Ecto neural progenitor cell (in vitro differentiated cells): ENCODE measurements at places on chromosomes 1 and 21.

DNA sequence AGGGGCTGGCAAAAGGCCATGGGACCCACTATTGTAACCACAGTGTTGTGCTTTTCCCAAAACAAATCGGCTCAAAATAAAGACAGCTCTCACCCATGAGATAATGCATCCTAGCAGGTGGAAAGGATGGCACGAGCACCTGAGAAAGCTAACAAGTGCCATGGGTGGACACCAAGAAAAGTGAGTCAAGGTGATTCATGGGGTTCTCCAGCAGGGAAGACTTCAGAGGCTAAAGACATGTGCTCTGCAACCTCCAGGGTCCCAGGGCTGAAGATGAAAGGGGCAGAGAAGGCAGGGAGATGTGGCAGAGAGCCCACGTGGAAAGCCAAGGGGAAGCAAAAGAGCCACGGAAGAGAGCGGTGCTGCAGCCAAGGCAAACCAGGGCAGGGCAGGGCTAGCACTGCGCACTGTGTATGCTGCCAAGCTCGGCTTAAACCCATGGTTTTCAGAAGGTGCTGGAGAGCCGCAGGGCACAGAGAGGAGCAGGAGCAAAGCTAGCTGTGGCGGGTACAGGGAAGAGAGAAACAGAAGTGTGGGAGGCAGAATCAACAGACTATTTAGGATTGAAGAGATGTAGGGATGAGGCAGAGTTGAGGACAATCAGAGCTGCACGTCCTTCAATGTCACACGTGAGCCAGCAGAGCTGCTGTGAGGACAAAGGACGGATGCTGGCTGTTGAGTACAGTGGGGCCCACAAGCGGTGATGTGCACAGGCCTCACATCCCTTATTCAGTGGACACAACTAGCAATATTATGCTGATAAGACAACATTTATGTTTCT is 41.8 kb upstream of the C1orf198 start:
- DNase-seq: no peak

DNA sequence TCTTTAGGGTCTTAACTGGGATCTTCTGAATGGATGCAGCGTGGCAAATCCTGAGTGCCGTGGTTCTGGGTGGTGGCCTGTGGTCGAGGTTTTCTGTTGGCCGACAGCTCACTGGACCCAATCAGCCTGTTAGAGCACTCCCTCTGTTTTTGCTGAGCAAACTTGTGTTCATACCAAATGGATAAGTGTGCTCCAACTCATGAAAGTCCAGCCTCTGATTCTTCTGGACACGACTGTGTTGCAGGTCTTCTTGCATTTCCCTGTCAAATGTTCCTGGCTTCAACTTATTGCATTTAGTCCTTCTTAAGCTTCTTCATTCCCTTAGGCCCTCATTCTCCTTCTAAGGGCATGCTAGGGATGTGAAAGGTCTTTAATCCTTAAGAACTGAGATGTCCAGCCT is 63.7 kb downstream of the AJAP1 start:
- no peak for DNase-seq

GRCh38 chr1:2525572-2525919 is 850 bp downstream of the PANK4 start:
- no peak for DNase-seq

GRCh38 chr21:45473496-45474322 is 68.5 kb downstream of the SLC19A1 start:
- no peak for DNase-seq

- DNase-seq: no peak
Measured at GRCh38 chr1:117094841-117095604, 26.5 kb downstream of the TRIM45 start.

DNA sequence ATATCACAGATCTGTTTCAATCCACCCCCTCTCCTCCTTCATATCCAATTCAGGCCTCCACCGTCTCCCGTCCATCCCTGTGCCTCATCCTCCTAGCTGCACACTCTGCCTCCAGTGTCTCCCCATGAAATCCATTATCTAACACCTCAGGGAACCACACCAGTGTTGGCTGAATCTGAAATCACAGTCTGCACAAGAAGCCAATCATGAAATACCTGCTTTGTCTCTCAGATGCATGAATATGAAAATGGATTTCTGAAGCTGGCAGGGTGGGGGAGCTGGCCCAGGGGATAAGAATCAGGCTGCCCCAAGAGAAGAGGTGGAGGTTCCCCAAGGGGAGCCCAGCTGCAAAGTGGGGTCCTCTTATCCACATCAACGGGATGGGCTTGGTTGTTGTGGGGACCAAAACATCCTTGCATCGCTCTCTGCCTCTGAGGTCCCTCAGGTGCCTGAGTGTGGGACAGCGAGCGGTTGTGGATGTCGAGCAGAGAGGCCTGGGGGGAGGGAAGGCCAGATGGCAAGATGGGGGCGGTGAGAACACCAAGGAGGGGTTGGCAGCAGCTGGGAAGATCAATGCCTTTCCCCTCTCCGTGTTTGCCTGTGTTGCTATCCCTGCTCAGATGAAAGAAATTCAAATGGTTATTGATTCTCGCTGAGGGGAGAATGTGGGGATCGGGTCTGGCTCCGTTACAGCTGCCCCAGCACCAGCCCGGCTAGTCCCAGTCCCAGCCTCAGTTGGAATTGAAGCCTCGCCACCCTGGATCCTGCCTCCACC is 237.3 kb upstream of the POU3F1 start:
- DNase-seq: peak; percentile 46

- DNase-seq: no peak
Measured at GRCh38 chr1:55061706-55062321, 22.5 kb downstream of the PCSK9 start.

GRCh38 chr21:32207406-32207716 is 71.5 kb downstream of the MIS18A start:
- no peak for DNase-seq

GRCh38 chr1:16296643-16297042 is 55.6 kb downstream of the FBXO42 start:
- no peak for DNase-seq

- DNase-seq: peak; percentile 29
Measured at GRCh38 chr1:30038134-30039025, 685.0 kb downstream of the MATN1 start.

- DNase-seq: no peak
Measured at GRCh38 chr1:27592232-27592930, 11.6 kb downstream of the AHDC1 start.

DNA sequence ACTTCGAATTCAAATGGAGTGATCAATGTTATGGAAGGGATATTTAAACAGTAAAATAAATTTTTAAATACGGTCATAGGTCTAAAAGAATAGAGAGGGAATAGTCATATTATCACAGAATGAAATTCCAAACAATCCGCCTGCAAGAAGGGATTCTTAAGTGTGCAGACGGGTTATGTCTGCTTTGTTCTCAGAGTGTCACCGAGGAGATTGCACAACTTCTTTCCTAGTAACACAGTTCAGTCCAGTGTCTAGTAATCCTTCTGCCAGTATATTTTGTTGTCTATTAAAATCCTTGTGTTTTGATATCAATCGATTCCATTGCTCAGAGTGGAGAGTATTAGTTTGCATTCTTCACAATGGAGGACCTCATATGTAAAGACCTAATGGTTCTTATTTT is 48.4 kb downstream of the LRRC53 start:
- DNase-seq: no peak

DNA sequence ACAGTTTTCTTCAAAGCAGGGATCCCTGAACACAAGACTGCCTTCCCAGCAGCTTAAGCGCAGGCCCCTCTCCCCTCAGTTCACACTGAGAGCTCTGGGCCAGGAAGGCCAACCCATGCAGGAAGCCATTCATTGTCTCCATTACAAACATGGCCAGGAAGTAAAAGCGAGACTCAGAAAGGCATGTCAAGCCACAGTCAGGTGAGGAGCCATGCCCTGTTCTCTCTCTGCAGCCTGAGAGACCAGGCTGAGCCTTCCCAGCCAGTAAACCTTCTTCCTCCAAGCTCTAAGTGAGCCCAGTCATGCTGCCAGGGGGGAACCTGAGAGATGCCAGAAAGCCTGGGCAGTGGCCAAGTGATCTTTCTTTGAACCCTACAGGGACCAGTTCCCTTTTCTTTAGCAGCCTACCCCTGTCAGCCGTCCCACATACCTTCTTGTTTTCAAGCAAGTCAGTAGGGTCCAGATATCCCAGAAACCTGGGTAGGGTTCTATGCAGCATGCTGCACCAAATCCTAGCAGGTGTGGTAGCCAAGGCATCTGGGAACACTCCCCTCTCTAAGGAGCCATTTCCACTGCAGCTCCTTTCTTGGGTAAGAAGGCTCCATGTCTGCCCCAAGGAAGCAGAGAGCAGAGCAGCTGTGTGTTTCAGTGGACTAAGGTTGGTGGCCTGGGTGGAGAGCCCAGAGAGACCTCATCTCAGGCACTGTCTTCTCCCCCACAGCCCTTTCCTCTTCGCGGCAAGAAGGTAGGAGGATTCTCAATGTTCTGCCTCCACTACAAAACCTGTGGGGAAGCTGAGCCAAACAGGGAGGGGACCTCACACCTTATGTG is 977 bp downstream of the TRAF3IP3 start:
- DNase-seq: no peak

GRCh38 chr1:198264282-198264681 is 107.5 kb downstream of the NEK7 start:
- DNase-seq: no peak

- DNase-seq: peak; percentile 53
Measured at GRCh38 chr1:98045211-98045766, 124.5 kb upstream of the DPYD start.

- DNase-seq: no peak
Measured at GRCh38 chr1:167899253-167899681, 14.7 kb downstream of the ADCY10 start.

GRCh38 chr1:84089465-84089864 is 54.6 kb upstream of the PRKACB start:
- no peak for DNase-seq

DNA sequence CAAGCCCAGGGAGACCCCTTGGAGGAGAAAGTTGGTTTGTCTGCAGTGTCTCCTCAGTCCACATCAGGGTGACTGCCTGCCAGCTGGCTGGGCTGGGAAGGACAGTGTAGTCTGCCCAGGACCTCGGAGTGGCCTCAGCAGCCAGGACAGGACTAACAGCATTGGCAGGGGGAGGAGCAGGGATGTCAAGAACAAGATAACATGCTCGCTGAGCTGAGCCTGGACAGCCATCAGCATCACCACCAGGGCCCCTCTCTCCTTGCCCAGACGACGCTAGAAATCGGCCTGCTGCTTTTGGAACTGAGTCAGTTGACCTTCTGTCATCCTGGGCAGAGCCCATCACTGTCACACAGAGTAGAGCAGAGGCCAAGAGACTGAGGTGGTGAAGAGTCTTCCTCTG is 83.6 kb upstream of the CNTN2 start:
- no peak for DNase-seq

DNA sequence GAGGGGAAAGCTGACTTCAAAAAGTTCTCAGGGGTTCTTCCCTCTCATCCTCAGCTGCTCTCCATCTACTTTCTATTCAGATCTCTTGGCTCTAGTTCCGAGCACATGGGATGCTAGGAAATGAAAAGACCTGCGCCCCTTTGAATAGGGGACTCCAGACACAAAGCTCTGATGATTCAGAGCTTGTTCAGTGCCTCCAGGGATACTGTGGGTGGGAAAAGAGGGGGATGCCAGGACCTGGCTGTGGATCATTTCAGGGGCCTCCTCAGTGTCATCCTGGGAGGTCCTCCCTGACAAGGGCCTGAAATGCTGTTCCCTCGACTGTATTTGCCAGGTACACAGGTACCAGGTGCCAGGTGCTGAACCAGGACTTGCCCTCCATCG is 943 bp upstream of the KIAA0040 start:
- no peak for DNase-seq

GRCh38 chr1:119394085-119394484 is 20.9 kb upstream of the HSD3B2 start:
- no peak for DNase-seq

DNA sequence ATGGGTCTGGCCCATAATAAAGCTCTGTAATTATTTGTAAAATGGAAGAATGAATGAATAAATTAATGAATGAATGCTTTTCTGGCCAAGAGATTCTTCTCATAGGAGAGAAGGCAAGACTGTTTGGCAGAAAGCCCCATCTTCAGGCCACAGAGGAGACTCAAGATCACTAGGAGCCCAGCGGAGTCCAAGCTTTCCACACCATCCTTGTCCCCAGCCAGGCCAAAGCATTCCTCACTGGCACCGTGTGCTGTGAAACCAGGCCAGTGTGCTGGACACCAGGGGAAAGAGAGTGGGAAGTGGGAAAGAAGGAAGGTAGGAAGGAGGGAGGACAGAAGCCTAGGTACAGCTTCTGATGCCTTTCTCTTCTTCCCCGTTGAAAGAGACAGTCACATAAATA is 86.4 kb downstream of the PLXNA2 start:
- no peak for DNase-seq

DNA sequence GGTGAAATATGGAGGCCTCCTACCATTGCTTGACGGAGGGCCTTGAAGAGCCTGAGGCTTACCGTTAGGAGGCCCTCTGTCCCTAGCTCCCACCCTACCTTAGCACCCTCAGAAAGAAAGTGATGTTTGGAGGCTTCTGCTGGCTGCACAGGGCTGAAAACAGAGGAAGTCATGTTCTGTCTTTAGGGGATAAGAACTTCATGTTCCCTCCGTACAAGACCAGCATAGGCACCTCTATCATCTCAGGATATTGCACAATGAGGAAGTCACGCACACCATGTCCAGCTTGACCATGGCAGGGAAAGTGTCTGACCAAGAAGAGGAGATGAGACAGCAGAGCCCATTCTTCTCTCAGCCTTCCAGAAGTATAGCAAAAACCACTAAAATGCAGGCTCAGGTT is 13.8 kb downstream of the ADORA3 start:
- DNase-seq: no peak

DNA sequence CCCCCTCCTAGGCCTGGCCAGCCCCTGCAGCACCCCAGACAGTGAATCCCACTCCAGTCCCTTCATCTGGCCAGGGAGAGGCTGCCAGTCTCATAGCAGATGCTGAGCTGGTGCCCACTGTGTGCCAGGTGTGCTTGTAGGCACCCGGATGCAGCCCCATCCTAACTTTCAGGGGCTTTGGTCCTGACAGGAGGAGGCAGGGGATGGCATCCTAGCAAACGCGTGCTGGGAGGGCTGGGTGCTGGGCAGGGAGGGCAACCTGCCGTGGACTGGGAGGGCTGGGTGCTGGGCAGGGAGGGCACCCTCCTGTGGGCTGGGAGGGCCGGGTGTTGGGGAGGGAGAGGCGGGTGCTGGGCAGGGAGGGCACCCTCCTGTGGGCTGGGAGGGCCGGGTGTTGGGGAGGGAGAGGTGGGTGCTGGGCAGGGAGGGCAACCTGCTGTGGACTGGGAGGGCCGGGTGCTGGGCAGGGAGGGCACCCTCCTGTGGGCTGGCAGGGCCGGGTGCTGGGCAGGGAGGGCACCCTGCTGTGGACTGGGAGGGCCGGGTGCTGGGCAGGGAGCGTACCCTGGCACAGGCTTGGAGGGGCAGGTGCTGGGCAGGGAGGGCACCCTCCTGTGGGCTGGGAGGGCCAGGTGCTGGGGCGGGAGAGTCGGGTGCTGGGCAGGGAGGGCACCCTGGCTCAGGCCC is 35.3 kb downstream of the SLC19A1 start:
- DNase-seq: no peak

DNA sequence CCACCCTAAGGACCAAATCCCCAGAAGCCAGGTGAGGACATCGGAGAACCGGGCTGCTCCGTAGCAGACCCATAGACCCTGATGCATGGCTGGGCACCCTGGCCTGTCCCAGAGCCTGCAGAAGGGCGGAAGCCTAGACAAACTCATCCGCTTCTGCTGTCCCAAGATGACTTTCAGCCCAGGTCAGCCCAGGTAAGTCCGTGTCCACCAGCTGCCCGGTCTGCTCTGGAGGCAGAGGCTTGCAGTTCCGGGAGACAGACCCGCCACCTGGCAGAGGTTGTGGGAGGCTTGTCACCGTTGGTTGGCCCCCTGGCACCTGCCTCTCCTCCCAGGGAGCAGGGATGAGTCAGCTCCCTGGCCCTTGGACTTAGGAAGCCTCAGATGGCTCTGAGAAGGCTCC is 22.8 kb upstream of the POFUT2 start:
- no peak for DNase-seq

GRCh38 chr1:110610084-110610483 is 3.9 kb upstream of the KCNA2 start:
- no peak for DNase-seq
